ENCODE measurements at places on chromosomes 13 and 19. TPM values are rescaled to one million over a fixed set of nuclear protein-coding genes. Genes with fewer than 3 reads are reported as not detected.

Gene CYP4F2
- not detected for total RNA-seq

Gene CTXN1
- total RNA-seq = 4.1 TPM

Gene CRX
- total RNA-seq = not detected

Gene CNFN
- total RNA-seq = not detected

Gene PNPLA6
- 138 TPM for total RNA-seq

Gene ETFB
- total RNA-seq = 118 TPM

Gene IL11
- not detected for total RNA-seq

Gene CYP4F3
- 19.7 TPM for total RNA-seq

Gene PRODH2
- total RNA-seq = not detected

Gene ZNF563
- total RNA-seq = 14.2 TPM

Gene LYPD5
- 2.1 TPM for total RNA-seq

Gene TEX26
- total RNA-seq = not detected

Gene SYNE4
- 0.21 TPM for total RNA-seq

Gene SOX1
- total RNA-seq = not detected

Data from tibial nerve (tissue), 4 donors.